ENCODE measurements at places on chromosomes 16 and 17. TPM values are rescaled to one million over a fixed set of nuclear protein-coding genes. Genes with fewer than 3 reads are reported as not detected.

DLX4 gene
- 0.24 TPM for total RNA-seq

TBC1D3C gene
- not detected for total RNA-seq

NPIPB6 gene
- total RNA-seq: 2.8 TPM

KRTAP4-1 gene
- not detected for total RNA-seq

RAD51C gene
- 49.7 TPM for total RNA-seq

DPEP2 gene
- 12.9 TPM for total RNA-seq

CDH13 gene
- not detected for total RNA-seq

NAGS gene
- total RNA-seq: 1.5 TPM

HAS3 gene
- total RNA-seq: 0.48 TPM

CXCL16 gene
- 1.6 TPM for total RNA-seq

CX3CL1 gene
- total RNA-seq: not detected

KRT24 gene
- not detected for total RNA-seq

HSPB9 gene
- total RNA-seq: not detected

TTLL6 gene
- total RNA-seq: not detected

Measured in activated naive CD4-positive, alpha-beta T cell treated with anti-CD3 and anti-CD28 coated beads, Interleukin-2, amount 10 ng/mL, durations not matched to agents 5 hours and 36 hours (primary cell).